Endothelial cell (in vitro differentiated cells): ENCODE measurements at places on chromosomes 16 and 17. TPM values are rescaled to one million over a fixed set of nuclear protein-coding genes. Genes with fewer than 3 reads are reported as not detected.

Gene SPN
- 1.5 TPM for total RNA-seq

DNA sequence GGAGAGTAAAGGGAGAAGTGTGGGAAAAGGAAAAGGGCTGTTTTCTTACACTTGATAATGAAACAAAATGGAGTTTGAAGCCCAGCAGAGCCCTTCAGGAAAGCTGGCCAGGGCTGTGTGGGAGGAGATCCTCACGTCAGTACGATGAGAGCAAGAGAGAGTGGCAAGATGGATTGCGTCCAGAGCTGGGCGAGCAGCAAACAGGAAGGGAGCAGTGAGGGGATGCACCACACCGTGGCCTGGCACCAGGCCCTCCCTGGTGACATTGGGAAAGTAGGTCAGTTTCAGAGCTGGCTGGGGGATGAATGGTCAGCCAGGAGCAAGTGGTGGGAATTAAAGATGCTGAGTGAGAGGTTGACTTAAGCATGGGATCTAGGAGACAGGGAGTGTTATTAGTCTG is 273.6 kb downstream of the GRIN2A start:
- no peak for DNase-seq
- H3K27ac ChIP-seq: no peak overlapping the region
- no peak overlapping the region for H3K4me3 ChIP-seq
- peaks cover 2% of the 10 kb centered on the region for H3K27me3 ChIP-seq
- H3K4me1 ChIP-seq: peaks cover 3% of the 10 kb centered on the region

DNA sequence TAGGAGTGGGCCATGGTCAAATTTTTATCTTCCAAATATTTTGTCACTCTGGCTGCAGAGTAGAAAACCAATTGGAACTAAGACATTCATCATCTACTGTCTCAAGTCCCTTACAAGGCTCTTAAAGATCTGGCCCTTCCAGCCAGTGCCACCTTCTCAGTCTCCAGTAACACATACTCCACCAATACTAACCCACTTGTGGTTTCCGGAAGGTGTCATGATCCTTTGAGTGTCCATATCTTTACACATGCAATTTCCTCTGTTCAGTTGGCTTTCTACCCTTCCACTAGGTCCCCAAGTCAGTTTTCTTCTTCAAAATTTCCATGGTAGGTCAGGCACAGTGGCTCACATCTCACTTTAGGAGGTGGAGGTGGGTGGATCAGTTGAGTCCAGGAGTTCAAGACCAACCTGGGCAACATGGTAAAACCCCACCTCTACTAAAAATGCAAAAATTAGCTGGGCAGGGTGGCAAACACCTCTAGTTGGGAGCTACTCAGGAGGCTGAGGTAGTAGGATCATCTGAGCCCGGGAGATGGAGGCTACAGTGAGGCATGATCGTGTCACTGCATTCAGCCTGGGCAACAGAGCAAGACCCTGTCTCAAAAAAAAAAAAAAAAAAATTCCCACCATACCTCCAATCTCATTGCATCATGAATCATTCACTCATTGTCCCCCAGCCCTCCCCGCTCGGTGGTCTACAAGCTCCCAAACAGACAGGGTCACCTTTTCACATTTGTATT is 6.0 kb upstream of the GRB2 start:
- peaks cover 12% of the 10 kb centered on the region for H3K27me3 ChIP-seq
- no peak overlapping the region for H3K4me3 ChIP-seq
- no peak overlapping the region for H3K27ac ChIP-seq
- no peaks in the 10 kb centered on the region for H3K36me3 ChIP-seq
- DNase-seq: no peak

DNA sequence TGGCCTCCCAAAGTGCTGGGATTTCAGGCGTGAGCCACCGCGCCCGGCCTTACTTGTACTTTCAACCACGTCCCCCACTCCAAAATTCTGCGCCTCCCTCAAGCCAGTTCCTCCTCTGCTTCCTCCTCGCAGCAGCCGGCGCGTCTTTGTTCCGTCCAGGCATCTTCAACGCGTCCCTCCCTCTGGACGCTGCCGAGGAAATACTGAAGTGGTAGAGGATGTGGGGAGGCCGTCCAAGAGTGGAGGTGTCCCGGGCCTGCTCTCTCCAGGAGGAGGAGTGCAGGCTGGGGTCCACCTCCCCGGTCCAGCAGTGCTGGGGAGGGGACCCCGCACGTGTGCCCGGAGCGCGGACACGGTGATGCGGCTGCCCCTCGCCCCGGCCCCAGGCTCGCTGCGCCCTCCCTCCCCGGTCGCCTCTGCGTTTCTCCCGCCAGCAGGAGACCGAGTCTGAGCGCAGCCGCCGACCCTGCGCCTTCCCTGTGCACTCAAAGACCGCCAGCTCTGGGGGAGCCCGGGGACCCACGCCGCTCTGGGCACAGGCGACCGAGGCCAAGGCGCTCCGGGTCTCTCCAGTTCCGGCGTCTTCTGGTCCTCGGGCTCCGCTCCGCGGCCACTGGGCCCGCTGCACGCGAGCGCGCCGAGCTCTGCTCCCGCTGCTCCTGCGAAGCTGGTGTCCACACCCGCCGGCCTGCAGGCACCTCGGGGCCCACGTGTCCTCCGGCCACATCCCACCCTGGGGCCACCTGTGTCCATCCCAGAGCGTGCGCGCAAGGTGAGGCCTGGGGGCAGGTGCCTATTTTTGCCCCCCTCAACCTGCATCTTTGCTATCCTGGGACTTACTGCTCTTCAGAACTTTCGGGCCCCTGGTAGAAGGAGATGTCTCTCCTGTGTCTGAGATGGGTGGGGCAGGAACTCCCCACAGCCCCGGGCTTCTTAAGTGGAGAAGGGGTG is 31.7 kb downstream of the OSBPL7 start:
- H3K27ac ChIP-seq: no peak overlapping the region
- DNase-seq: peak; percentile 65
- H3K27me3 ChIP-seq: peaks cover 9% of the 10 kb centered on the region
- no peaks in the 10 kb centered on the region for H3K36me3 ChIP-seq
- no peak overlapping the region for H3K4me3 ChIP-seq

Gene ADGRG1
- total RNA-seq: 2.7 TPM

DNA sequence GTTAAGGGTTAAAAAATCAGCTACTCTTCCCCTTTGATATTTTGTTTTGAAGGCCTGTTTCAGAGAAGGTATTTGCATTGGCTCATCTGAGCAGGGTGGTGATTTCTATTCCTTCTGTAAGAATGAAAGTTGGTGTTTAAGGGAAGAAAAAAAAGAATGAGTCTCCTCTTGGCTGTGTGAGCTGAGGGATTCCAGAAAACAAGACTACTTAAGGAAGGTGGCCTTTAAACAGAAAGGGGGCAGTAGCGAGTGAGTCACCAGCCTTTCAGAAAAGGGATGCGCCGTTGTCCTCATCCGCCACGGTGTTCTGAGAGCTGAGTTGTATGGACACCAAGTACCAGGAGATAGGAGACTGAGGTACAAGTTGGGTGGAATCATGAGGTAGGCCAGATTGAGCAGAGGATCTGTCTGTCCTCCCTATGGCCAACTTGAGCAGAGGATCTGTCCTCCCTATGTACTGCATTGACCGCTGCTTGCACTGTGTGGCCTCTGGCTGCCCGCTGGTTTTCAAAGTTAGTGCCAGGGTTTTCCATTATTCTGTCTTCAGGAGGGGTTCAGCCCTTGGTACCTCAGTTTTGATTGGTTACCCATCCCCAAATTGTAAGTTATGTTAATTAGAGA is 8.2 kb downstream of the PRKCA start:
- H3K27ac ChIP-seq: no peak overlapping the region
- DNase-seq: no peak
- no peaks in the 10 kb centered on the region for H3K36me3 ChIP-seq
- H3K4me3 ChIP-seq: no peak overlapping the region

DNA sequence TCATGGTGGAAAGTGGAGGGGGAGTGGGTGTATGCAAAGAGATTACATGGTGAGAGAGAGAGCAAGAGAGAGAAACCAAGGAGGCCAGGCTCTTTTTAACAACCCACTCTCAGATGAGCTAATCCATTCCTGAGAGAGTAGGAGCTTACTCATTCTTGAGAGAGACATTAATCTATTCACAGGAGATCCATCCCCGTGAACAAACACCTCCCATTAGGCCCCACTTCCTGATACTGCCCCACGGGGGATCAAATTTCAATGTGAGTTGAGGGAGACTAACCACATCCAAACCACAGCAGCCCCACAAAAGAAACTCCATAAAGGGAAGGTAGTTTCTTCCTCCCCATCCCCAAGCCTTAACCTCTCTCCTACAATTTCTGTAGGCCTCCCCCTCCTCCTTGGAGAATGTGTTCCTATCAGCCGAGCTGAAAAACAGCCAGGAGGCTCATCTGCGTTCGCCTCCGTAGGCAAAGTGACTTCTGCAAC is 450.0 kb downstream of the NPIPA7 start:
- no peak overlapping the region for H3K27ac ChIP-seq
- H3K4me1 ChIP-seq: peaks cover 5% of the 10 kb centered on the region
- H3K4me3 ChIP-seq: no peak overlapping the region

DNA sequence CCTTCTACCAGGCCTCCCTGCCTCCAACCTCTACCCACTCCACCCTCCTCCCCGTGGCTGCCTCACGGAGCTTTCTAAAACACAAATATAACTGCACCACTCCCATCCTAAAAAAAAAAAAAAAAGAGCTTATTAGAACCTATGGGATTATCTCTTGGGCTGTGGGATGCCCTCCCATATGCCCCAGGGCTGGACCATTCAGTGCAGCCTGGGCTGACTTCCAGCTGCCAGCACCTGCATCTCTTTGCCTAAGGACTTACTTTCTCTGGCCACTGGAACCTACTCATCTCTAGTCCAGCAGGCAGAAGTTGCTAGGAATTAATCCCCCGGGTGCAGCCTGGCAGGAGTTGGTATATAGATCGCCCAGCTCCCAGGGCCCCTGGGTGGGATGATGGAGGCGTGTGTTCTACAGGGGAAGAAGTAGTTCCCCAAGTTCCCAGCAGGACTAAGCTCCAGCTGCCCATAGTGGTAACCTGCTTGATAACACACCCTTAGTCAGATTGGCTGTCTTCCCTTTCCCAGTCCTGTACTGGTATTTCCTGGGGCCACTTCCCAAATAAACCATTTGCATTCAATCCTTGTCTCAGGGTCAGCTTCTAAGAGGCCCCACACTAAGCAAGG is 10.3 kb downstream of the MPP3 start:
- H3K36me3 ChIP-seq: no peaks in the 10 kb centered on the region
- peaks cover 7% of the 10 kb centered on the region for H3K27me3 ChIP-seq
- H3K4me1 ChIP-seq: peaks cover 11% of the 10 kb centered on the region

Gene HS3ST6
- total RNA-seq: not detected

GRCh38 chr17:74457146-74457819 is 9.2 kb upstream of the CD300A start:
- peak; percentile 78 for DNase-seq
- H3K36me3 ChIP-seq: no peaks in the 10 kb centered on the region
- H3K4me1 ChIP-seq: peaks cover 7% of the 10 kb centered on the region
- peaks cover 9% of the 10 kb centered on the region for H3K27me3 ChIP-seq
- no peak overlapping the region for H3K27ac ChIP-seq
- H3K4me3 ChIP-seq: no peak overlapping the region

DNA sequence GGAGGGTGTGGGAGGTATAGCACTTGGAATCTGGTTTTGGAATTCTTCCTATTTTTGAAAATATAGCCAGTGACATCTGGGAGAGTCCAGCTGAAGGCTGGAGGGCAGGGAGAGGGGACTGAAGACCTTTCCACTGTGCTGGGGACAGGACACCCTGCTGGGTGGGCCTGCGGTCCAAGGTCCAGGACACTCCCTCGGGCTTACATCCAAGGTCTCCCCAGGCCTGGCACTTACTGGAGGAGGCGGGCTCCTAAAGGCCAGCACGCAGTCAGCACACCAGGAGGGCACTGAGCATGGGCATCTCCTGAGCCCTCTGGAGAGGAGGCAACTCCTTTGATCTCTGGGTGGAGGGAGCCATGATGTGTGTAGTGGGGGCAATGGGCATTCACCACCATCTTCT is 35.5 kb upstream of the ETV4 start:
- no peak for DNase-seq
- no peak overlapping the region for H3K4me3 ChIP-seq
- peaks cover 9% of the 10 kb centered on the region for H3K27me3 ChIP-seq
- H3K36me3 ChIP-seq: no peaks in the 10 kb centered on the region
- H3K27ac ChIP-seq: no peak overlapping the region

- no peak overlapping the region for H3K27ac ChIP-seq
- H3K4me3 ChIP-seq: no peak overlapping the region
- H3K36me3 ChIP-seq: no peaks in the 10 kb centered on the region
- H3K27me3 ChIP-seq: no peaks in the 10 kb centered on the region
- no peak for DNase-seq
Observed at GRCh38 chr16:80848862-80849261, 44.5 kb upstream of the CDYL2 start.
